ENCODE measurements at places on chromosomes 6 and 20. TPM values are rescaled to one million over a fixed set of nuclear protein-coding genes. Genes with fewer than 3 reads are reported as not detected.

GRCh38 chr20:53080969-53081871 is 109.1 kb downstream of the TSHZ2 start:
- peak; percentile 39 for DNase-seq

DNA sequence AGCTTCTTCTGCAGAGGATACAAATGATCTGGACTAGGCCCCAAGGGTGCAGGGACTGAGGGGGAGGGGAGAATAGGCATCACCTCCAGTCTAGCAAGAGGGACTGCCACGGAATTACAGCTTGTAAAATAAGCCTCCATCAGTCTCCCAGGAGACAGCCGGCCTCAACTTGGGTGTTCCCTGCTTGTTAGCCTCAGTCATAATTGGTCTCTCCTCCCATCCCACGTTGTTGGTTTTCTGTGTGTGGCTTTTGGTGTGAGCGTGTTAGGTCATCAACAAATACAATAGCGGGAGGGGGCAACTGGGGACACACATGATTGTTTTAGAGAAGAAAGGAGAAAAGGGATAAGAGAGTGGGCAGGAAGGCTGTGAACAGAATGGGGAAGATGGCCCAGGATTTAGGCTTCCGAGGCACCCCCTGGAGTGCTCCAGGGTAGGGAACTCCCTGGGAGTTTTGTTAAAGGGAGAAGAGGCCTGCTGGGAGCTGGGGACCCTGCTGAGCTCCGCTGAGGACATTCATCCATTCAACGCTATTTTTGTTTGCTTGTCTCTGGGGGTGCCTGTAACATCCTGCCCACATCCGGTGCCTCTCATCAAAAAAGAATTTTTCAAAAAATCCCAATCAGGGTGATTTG is 9.2 kb downstream of the FOXA2 start:
- no peak for DNase-seq

The LRP11 gene
- total RNA-seq, result 151 TPM

- DNase-seq, result no peak
Observed at GRCh38 chr6:168034537-168034936, 37.1 kb downstream of the KIF25 start.

DNA sequence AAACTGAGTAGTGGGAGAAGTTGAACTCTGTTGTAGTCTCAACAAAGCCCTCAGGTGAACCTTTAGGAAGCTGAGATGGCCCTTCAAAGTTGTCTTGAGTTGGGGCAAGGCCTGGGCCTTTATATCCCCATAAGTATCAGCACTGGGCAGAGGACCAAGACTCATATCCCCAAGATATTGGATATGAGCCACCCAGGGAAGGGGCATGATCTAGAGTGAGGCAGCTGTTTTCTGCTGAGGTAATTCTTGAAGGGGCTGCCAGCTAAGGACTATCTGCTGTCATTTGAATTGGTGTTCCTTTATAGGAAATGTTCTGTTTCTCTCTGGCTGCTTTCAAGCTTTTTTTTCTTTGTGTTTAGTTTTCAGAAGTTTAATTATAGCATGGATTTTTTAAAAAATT is 140.7 kb upstream of the FLRT3 start:
- DNase-seq, result no peak

The PLTP gene
- total RNA-seq, result 17.7 TPM

The DIDO1 gene
- total RNA-seq, result 57.3 TPM

GRCh38 chr20:57716901-57717300 is 7.1 kb upstream of the PMEPA1 start:
- DNase-seq, result no peak

- no peak for DNase-seq
Observed at GRCh38 chr6:105954148-105954547, 132.0 kb upstream of the PRDM1 start.

The SYNGAP1 gene
- total RNA-seq, result 29.0 TPM

The RALGAPA2 gene
- 13.4 TPM for total RNA-seq

GRCh38 chr20:1917786-1918185 is 22.6 kb downstream of the SIRPA start:
- DNase-seq, result no peak

DNA sequence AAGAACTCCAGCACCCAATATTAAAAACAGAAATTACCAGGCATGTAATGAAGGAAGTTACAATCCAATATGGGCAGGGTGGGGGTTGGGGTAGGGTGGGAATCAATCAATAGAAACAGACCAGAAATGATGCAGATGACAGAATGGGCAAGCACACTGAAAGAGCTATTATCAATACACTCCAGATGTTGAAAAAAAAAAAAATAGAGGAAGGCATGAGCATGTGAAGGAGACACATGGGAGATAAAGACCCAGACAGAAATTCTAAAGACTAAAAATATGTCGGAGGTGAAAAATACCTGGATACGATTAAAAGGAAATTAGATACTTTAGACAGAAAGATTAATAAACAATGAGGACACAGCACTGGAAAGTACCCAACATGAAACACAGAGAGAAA is 19.1 kb upstream of the ZC3H12D start:
- no peak for DNase-seq

The HMGCLL1 gene
- total RNA-seq, result not detected

- no peak for DNase-seq
Observed at GRCh38 chr6:2132416-2132815, 113.0 kb downstream of the GMDS start.

DNA sequence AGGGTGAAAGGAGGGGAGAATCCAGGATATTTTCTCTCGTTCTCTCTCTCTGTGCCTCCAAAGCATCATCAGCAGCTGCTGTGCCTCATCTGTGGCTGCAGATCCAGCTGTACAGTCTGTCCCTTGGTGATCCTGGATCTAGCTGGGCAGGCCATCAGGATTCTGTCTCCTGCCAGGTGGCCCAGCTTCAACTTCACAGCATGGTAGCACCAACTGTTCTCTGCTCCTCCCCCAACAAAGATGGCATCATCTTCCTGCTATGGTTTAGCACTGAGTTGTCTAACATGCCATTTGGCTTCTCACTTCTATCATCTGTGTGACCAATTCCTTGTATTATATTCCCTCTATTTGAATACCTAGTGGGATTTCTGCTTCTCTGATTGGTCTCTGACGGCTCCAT is 28.6 kb upstream of the ARFGEF2 start:
- no peak for DNase-seq

GRCh38 chr20:6044115-6044514 is 9.7 kb downstream of the LRRN4 start:
- DNase-seq, result no peak

DNA sequence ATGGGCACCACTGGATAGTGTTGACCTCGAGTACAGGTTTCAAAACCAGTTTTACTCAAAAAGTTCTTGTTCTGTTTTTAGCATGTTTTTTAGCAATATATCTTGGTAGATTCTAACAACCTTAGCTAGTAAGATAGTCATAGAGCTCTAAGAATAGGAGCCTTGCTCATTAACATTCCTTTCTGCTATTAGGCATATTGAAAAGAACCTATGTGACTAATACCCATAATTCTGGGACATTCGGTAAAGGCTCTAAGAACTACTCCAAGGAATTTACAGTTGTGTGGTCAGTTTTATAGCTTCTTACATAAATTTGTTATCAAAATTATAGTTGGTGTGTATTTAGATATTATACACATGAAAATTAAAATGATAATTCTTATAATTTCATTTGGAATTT is 11.6 kb downstream of the SLC9A8 start:
- DNase-seq, result no peak

DNA sequence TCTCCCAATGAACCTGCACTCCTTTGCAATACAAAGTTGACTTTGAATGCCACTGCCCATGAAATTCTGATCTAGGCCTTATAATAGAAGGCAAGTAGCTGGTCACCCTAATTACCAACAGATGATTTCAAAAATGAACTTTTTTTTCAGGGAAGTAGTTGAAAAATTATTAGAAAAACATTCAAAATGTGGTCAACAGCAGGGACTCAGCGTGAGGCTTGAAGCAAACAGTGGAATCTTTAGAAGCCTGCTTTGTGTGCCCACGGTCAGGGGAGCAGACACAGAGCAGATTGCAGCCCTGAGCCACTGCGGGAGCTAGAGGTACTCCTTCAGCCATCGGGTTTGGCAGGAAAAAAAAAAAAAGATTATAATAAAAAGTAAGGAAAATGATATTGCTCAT is 87.1 kb upstream of the HEY2 start:
- DNase-seq, result no peak

DNA sequence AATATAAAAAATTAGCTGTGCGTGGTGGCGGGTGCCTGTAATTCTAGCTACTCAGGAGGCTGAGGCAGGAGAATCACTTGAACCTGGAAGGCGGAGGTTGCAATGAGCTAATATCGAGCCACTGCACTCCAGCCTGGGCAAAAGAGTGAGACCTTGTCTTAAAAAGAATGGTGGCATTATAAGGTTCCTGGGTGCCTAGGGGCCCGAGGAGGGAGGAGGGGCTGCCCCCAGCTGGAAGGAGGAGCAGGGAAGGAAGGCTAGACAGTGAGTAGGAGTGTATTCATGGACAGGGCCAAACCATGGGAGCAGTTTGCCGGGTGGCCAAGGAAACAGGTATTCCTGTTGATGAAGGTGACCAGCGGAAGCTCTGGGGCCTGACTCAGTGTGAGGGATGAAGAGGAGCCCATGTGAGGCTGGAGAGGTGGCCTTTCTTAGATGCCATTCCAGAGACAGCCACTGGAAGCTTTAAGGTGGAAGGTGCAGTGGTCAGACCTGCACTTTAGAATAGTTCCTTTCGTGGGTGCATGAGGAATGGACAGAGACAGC is 24.2 kb downstream of the MANBAL start:
- DNase-seq, result no peak

- DNase-seq, result no peak
Observed at GRCh38 chr20:37868851-37869333, 34.0 kb upstream of the VSTM2L start.

DNA sequence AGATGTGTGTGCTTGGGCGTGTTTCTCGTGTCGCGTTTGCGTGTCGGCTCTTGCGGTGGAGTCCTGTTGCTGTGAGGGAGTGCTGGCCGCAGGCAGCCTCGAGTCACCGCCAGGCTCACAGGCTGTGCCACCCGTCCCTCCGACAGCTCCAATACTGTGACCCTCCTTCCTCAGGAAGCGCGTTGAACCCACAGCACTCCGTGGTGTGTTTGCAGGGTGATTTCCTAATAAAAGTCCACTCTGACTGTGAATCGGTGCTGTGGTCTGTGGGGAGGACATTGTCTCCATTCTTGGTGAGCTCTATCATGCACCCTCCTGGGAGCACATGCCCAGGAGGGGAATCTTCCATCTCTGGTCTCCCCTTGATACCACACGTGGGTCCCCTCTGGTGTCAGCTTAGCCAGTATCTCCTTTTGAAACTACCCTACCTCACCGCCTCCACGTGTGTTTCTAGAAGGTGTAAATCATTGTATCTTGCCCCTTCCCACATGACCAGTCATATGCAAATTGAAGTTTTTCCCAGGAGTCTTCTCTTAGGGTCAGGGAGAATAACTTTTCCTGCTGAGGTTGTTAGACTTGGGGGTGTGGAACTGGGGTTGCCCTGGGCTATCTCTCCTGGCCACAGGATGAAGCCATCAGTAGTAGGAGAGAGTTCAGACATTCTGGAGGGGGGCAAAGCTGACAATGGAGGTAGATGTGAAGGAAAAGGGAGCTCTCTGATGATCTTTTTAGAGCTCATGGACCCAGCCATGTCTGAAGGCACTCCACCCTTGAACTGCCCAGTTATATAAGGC is 13.3 kb upstream of the PCMTD2 start:
- DNase-seq, result no peak

The PGBD1 gene
- total RNA-seq, result 7.6 TPM

GRCh38 chr20:50462093-50462690 is 48.0 kb upstream of the PTPN1 start:
- DNase-seq, result no peak

- no peak for DNase-seq
Observed at GRCh38 chr6:43900916-43901732, 131.1 kb downstream of the VEGFA start.

DNA sequence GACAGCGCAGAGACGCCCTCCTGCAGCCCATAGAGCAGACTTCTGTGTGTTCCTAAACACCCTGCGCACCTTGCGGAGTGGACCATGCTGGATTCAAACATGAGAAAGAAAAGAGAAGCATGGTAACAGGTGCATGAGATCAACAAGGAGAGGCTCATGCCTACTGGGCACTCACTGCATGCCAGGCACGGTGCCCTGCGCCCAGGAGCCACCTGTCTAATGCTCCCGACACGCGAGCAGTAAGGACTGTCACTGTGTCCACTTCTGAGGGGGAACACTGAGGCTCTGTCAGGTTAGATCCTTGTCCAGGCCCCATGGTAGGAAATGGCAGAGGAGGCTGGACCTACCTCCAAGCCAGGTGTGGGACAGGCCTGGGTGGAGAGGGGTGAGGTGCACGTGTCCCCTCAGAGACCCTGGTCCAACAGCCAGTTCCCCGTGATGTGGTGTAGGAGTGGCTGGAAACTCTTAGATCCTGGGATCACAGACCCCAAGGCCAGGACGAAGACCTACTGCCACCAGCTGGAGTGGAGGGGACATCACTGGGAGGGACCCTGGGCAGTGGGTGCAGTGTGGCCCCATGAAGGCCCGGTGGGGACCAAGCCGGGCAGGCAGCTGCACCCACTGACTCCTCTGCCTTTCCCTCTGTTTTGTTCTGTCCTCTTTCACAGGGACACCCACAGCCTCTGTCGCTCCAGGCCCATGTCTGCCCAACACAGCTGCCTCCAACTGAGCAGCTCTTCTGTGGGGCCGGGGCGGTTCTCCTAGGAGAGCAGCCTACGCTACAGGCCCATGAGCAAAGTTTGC is 29.5 kb downstream of the ZBP1 start:
- no peak for DNase-seq

DNA sequence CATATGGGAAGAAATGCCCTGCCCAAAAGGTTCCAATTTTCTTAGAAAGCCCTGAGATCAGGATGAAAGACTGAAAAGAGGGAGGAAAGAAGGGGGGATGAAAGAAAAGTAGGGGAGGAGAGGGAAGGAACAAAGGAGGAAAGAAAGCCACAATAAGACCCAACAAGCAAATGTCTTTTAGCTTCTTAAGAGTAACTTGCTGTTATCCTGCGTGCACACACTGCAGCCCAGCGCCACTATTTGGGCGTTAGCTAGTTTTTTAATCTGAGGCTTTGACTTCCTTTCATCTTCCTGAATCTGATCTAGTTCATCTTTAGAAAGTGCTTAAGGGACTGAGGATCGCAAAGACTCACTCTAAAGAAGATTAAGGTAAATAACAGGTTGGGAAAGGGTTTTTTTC is 77.4 kb upstream of the HDDC2 start:
- DNase-seq, result no peak

- no peak for DNase-seq
Observed at GRCh38 chr6:137910843-137911456, 43.9 kb downstream of the TNFAIP3 start.

The MLN gene
- not detected for total RNA-seq

DNA sequence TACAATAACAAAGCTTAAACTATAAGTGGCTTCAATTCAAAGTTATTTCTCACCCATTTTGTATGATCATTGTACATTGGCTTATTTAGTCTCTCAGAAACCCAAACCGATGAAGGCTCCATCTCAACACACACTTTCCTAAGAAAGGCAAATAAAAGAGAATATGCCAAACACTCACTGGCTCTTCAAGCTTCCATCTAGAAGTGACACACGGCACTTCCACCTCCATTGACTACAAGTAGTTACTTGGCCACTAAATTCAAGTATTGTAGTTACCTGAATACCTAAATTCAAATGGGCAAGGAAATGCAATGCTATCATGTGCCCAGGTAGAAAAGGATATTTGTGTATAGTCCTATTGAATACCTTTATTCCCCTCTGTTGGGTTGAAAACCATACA is 170.6 kb downstream of the OGFRL1 start:
- no peak for DNase-seq

Measured in Panc1 (cell line).